Panc1 (cell line): ENCODE measurements at places on chromosomes 3 and 15. TPM values are rescaled to one million over a fixed set of nuclear protein-coding genes. Genes with fewer than 3 reads are reported as not detected.

The SLC24A5 gene
- not detected for total RNA-seq

GRCh38 chr15:92385096-92385495 lies 8.6 kb upstream of the ST8SIA2 start:
- peaks cover 32% of the 10 kb centered on the region for H3K27me3 ChIP-seq
- H3K36me3 ChIP-seq, result no peaks in the 10 kb centered on the region
- H3K4me1 ChIP-seq, result no peaks in the 10 kb centered on the region
- H3K4me3 ChIP-seq, result no peak overlapping the region

The NDN gene
- not detected for total RNA-seq

The CGNL1 gene
- 3.5 TPM for total RNA-seq

The POPDC2 gene
- total RNA-seq, result 0.15 TPM

The COL6A6 gene
- total RNA-seq, result not detected
